ENCODE measurements at places on chromosomes 3 and 15.

GRCh38 chr3:64548200-64548889 lies 139.5 kb downstream of the ADAMTS9 start:
- no peak for DNase-seq

GRCh38 chr3:129622226-129622874 lies 15.9 kb upstream of the PLXND1 start:
- no peak for DNase-seq

DNA sequence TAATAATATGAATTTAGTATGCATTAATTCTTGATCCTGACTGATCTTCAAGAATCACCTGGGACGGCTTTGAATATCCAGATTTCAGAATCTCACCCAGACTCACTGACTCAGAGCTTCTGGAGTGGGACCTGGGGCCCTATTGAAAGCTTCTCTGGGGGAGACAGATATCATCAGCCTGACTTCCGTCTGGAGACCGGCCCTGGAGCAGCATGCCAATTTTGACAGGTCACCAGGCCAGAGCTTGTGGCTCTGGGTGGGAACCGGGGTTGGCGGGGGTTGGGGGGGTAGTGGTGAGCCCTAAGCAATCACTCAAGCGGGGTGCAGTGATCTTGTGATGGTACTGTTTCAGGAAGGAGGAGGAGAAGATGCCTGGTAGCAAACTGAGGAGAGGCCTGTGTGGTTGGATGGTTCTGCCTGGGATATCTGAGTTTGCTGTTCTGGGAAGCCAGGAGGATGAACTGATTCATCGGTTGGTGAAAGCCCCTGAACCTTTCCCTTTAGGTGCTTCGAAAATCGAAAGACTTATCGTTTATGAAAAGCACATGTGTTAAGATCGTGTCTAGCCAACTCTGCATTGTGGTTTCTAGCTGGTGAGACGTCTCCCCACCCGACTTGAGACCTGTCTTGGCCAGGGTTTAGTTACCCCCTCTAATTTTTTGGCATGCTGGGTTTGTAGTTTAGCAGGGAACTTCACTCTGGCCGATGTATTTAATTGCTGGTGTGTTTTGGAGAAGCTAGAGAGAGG lies 263.9 kb upstream of the C2CD4B start:
- DNase-seq, result no peak

DNA sequence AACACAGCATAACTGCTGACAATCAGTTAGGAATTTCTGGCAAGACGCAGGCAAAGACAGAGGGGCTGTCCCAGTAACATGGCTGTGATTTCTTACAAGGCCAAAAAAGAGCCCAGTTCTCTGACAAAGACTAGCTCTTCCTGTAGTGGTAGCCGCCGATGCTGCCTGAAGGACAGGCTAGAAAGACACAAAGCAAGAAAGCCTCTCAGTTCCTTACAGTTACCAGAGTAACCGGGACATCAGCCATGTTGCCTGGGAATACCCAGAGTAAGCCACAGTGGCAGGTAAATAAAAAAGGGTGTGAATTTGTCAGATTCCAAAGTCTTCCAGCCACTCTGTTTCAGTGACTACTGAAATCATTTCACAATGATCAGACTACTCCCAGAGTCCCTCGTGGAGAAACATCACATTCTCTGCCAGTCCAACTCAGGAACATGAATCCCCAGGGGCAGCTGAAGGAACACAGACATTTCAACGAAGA lies 493.6 kb upstream of the ADAMTS9 start:
- DNase-seq, result no peak

GRCh38 chr3:112649478-112649735 lies 8.5 kb upstream of the CCDC80 start:
- DNase-seq, result no peak

DNA sequence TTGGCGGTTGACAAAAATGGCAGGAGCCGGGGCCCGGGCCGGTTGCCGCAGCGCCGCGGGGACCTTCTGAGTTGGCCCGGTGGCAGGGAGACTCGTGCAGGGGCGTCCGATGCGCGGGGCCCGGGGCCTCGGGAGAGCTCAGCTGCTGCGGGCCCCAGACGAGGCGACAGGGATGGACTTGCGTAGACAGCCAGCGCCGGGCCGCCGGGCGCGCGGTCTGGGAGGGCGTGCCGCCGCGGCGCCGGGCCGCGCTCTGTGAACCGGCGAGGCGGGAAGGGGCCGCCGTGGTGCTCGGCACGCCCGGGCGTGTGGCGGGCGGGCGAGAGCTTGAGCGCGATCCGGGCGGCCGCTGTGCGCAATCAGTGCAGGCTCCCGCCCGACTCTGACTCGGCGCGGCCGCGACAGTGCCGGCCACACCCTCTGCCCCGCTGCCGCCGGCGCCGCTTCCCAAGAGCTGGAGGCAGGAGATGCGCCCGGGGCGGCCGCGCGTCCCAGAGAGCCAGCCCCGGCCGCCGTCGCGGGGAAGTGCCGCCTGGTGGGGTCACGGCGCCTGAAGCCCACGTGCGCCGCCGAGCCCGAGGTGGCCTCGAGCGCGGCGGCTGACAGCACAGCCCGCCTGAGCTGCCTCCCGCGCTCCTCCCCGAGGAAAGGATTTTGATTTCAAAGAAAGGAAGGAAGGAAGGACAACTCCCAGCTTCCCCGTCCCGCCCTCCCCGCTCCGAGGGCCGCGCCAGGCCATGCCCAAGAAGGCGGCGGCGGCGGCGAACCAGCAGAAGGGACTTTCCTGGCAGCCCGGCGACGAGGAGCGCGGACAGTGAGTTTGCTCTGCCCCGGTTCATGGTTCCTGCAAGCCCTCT lies 657 bp downstream of the TLNRD1 start:
- no peak for DNase-seq

- no peak for DNase-seq
Measured at GRCh38 chr3:111735243-111735758, 123.8 kb upstream of the PHLDB2 start.

DNA sequence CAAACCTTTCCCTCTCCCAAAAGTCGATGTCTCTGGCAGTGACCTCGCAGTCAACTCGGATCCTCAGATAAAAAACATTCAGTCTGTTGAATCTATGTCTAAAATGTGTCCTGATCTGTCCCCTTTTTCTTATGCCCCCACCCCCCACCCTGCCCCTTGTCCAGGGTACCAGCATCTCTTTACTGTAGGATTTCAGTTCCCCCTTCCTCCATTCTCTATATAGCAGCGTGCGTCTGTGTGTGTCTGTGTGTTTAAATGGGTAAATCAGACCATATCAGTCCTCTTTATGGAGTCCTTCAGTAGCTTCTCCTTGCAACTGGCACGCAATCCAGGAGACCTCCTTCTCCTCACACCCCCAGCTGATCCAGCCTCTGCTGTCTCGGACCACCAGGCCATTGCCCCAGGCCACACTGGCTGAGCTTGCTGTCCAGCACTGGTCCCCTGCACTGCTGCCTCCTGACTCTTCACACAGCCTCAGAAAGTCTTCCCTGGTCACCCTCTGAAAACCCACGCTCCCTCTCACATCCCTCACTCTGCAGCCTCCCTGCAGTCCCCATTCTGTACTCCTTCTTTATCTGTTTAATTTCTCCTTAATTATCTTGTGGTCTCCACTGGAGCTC lies 1.5 kb downstream of the LRRK1 start:
- DNase-seq, result no peak

GRCh38 chr15:30922480-30923311 lies 19.0 kb downstream of the FAN1 start:
- no peak for DNase-seq

GRCh38 chr3:165444745-165445144 lies 248.6 kb upstream of the SLITRK3 start:
- no peak for DNase-seq

- no peak for DNase-seq
Measured at GRCh38 chr15:99098991-99099390, 5.9 kb upstream of the SYNM start.

GRCh38 chr15:39579487-39580116 lies 1.3 kb upstream of the THBS1 start:
- no peak for DNase-seq

DNA sequence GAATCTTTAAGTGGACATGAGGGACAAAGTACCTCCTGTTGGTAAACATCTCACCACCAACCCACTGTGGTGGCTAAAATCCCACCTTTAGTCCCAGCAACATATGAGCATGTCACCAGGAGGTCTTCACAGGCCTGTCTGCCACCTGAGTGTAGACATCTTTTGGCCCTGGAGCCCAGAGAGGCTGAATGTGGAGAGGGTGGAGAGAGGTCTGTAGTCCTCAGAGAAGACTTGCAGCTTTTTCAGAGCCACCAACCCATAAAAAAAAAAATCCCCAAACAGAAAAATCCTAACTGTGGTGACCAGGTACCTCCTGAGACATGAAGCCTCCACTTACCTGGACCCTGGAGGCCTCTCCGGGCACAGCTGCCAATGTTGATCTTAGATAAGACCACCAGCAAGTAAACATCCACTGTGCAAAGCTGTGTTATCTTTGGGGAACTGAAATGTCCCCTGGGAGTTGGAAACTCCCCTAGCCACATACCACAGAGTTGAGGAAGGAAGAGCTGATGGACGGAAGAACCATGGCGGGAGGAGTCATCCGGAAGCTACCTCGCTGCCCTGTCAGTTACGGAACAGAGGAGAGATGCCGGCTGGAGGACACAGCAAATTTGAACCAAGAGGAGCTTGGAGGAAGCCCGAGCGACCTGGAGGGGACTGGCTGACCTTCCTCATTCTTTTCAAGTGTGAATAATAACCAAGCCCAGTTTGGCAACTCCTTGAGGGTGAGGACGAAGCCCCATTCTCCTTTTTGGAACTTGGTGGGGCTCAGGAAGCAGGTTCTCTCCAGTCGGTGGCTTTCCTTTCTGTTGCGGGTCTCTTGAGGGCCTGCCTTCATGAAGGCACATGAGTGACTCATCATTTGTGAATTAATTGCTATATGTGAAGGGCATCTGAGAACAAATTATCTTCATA lies at the start of gene GHRL:
GHRL (minus strand) TSS at position 443 of the 915 bp plus-strand sequence. CDS start 2,767 bp downstream, outside the sequence.
- DNase-seq, result no peak

DNA sequence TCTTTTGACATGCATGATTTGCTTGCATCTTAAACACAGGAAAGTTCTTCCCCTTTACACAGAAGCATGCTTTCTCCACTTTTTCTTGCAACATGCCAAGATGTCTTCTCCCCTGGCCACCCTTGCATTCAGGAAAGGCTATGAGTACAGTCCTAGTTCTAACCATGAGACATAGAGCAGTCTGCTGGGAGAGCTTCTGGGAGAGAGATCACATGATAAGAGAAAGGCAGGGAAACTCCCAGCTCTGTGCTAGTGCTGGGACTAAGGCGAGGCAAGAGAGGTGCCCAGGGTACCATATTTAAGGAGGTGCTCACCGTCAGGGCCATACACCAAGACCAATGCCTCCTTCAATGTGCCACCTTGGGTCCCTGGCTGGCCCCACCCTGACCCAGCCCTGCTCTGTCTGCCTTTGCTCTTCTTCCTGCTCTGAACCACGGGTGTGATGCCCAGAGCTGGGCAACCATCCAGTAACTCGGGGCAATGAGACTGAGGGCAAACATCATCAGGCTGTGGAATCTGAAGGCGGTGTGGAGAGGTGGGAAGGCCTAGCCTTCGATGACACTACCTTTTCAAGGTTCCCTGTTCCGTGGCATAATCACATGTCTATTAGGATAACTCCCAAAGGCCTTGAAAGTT lies 77.4 kb upstream of the PRR20G start:
- no peak for DNase-seq

- DNase-seq, result no peak
Measured at GRCh38 chr3:109570408-109570807, 233.1 kb upstream of the DPPA4 start.

GRCh38 chr15:58306591-58307312 lies 125.0 kb upstream of the LIPC start:
- DNase-seq, result no peak

- DNase-seq, result no peak
Measured at GRCh38 chr15:70053001-70053715, 44.6 kb downstream of the TLE3 start.

Measured in cerebellar nuclear complex (tissue), 1 donor.